RCC 7860 (cell line): ENCODE measurements at places on chromosomes 16 and 17.
A peak's percentile ranks its signal among the peaks of the same experiment; 100 is the strongest.

DNA sequence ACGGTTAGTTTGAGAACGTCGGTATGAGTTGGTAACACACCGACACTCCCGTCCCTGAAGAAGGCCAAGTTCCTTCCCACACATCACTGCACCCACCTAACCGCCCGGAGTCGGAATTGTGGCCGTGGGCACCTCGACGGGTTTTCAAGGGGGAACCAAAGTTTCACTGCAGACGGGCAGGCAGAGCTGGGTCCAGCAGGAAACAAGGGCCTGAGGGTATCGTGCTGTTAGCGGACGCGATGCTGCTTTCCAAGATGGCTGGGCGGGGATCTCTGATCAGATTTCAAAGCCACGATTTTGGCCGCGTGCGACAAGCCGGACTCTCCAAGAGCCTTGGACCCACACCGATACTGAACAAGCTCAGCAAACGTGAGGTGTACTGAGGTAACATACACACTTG is 82.3 kb upstream of the DOC2B start:
- DNase-seq, result no peak

DNA sequence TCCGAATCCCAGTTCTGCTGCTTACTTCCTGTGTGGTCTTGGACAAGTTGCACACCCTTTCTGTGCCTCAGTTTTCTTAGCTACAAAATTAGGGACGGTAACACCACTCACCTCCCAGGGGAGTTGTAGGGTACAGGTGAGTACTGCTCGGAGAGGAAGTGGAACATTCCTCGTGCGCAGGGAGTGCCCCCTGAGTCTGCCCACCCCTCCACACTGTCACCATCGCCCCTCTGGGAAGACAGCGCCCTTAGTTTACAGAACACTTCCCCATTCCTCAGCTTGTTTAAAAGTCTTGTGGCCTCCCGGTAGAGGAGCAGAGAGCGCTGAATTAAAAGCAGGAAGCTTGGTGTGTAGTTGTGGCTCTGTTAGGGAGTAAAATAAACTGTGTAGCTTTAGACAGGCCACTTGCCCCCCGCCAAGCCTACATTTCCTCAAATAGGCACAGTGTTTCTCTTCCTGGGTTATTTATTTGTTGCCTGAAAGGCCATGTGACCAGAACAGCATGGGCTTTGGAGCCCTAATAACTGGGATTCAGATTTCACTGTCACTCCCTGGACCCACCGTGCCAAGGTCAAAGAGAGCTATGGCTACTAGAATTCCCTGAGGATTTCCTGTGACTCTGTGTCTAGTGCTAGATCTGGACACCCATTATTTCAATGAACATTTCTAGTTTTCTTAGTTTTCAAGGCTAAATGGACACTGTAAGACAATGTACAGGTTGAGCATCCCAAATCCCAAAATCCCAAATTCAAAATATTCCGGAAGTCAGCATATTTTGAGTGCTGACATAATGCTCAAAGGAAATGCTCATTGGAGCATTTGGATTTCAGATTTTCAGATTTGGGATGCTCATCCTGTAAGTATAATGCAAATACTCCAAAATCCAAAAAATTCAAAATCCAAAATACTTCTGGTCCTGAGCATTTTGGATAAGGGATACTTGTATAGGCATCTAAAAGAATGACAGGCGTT is 372.5 kb downstream of the SNX29 start:
- DNase-seq, result no peak

- no peak for DNase-seq
Observed at GRCh38 chr17:62059414-62059813, 5.7 kb downstream of the MED13 start.

- DNase-seq, result no peak
Observed at GRCh38 chr16:22092143-22092933, at the start of gene VWA3A. TSS of gene VWA3A (plus strand) at chr16:22092541. CDS start at chr16:22092638, 97 bp downstream.

DNA sequence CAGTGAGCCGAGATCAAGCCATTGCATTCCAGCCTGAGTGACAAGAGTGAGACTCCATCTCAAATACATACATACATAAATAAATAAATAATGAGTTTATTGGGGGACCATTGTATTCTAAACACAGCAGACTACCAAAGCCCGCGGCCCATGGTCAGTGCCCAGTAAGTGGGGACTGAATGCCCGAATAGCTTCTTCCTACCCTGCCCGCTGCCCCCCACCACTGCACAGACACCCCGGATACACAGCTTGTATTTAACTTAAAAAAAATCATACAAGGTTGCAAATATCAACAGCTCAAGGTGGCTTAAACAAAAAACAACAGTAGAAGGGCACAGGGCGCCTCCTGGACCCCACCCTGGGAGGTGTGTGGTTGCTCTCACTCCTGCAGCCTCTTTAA is 22.6 kb upstream of the TLK2 start:
- DNase-seq, result no peak

DNA sequence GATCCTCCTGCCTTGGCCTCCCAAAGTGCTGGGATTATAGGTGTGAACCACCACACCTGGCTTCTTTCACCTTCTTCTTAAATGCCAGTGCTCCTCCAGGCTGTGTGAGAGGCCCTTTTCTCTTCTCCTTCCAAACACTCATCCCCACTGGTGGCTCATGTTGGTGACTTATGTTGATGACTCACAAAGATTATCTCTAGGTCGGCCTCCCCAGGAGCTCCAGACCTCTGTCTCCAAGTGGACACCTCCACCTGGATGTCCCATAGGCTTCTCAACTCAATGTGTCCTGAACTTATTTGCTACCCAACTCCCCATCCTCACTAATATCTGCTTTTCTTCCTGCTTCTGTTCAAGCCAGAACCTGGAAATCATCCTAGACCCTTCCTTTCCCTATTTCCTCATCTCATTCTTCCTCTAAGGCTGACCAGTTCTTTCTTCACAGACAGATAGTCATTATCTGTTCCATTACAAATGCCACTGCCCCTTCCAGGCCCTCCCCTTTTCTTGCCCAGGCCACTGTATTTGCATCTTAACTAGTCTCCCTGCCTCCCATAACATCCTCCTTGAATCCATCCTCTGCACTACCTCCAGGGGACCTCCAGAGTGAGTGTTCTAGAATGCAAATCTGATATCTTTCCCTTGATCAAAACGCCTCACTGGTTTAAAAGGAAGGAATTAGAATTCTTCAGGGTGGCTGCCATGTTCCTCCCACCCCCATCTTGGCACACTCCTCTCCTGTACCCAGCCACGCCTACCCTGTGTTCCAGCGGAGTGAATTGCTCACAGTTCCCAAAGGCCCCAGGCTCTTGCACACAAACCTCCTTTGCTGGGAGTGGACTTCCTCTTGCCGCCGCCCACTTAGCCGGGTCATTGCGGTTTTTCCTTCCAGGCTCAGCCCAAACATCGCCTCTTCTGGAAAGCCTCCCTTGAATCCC is 34.8 kb upstream of the FBXO47 start:
- peak; percentile 20 for DNase-seq

GRCh38 chr16:281660-282255 is 1.2 kb upstream of the PDIA2 start:
- DNase-seq, result no peak

- DNase-seq, result no peak
Observed at GRCh38 chr17:51507444-51507843, 247.1 kb downstream of the UTP18 start.

- DNase-seq, result peak; percentile 7
Observed at GRCh38 chr17:42459256-42459800, 650 bp downstream of the ATP6V0A1 start.

DNA sequence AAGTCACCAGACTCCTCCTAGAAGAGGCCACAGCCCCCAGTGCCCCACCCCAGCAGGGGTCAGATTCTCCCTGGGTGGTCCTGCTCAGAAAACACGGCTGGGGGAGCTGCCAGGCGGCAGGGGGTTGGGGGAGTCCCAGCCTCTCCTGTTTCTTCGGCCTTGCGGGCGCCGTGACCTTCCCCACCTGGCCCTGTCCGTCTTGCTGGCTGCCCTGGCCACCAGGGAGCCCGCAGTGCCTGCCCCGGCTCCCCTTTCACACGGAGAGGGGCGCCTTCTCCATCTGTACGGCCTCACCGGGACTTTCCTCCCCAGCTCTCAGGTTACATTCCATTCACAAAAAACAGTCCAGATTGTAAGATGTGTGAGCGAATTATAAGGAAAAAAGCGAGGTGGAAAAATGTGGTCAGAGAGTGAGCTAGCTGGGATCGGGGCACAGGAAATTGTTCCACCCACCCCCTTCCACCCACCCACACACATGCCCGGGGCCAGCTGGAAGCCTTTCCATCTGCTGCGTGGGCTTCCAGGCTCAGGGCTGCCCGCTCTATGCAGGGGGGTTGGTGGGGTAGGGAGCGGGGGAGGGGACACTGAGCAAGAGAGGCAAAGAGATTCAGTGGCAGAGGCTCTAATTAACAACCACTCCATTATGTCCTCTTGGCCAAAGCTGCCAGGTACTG is 14.6 kb upstream of the CIBAR2 start:
- no peak for DNase-seq
